ENCODE measurements at places on chromosomes 2 and 18.

DNA sequence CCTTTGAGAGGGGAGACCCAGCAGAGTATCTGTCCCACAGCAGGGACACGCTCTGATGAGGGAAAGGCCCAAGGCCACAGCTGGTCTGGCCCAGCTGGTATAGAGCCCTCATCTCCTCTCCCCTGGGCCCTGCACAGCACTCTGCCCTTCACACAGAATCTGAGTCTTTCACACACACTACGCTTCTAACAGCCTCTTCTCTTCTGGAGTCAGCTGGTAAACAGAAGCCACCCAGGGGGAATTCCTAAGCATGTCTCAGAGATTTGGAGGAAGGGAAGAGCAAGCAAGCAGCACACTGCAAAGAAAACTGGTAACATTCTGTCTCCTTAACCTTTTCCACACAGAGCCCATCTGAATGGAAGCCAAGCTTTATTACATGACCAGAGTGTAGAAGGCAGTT lies 121.1 kb upstream of the ACAA2 start:
- no peak for DNase-seq

DNA sequence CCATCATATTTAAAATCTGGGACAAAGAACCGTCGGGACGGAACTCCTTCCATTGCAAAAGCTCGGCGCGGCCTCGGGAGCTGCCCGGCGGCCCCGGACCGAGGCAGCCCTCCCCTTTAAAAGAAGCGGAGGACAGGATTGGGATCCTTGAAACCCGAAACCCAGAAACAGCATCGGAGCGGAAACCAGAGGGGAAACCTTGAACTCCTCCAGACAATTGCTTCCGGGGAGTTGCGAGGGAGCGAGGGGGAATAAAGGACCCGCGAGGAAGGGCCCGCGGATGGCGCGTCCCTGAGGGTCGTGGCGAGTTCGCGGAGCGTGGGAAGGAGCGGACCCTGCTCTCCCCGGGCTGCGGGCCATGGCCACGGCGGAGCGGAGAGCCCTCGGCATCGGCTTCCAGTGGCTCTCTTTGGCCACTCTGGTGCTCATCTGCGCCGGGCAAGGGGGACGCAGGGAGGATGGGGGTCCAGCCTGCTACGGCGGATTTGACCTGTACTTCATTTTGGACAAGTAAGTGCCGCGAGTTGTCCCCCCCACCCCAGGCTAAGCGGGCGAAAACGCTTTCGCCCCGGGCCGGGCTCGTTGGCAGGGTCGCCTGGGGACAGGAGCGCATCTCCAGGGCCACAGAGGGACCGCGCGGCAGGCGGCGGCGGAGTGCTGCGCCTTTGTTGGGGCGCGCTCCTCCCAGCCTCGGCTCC lies at the start of gene ANTXR1:
TSS of gene ANTXR1 (plus strand) at position 38 of the 698 bp plus-strand sequence. CDS start at position 359, 321 bp downstream.
- no peak for DNase-seq

DNA sequence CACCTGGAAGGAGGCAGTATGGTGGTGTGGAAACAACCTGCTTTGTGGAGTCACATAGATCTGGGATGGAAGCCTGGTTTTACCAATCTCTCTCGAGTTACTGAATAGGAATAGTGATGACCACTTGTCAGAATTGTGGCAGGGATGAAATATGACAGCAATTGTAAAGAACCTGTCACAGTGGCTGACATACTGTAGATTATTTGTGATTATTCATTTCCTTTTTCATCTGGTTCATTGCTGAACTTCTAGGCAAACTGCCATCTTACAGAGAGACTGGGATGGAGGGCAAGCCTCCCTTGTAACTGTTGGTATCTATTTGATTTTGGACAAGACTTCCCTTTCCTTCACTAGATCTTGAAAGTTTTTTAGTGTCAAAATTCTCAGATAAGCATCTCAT lies 42.0 kb downstream of the FMNL2 start:
- DNase-seq: no peak

DNA sequence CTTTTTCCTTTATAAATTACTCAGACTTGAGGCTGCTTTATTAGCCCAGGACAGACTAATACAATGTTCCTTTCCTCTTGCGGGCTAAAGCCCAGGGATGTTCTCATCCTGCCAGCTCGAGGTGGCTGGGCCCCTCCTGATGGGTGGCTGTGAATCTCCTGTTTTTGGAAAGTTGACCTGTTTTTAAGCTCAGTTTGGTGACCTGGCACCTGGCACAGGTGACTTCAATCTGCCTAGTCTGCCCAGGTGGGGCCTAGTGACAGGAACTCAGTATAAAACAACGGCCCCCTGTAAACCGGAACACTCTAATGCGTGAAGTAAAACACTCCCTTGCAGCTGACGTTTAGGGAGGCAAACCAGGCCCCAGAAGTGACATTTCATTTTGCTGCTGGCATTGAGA lies 92.7 kb upstream of the SNTG2 start:
- no peak for DNase-seq

- no peak for DNase-seq
These were observed 714 bp downstream of the RPIA start for GRCh38 chr2:88692187-88692586.

DNA sequence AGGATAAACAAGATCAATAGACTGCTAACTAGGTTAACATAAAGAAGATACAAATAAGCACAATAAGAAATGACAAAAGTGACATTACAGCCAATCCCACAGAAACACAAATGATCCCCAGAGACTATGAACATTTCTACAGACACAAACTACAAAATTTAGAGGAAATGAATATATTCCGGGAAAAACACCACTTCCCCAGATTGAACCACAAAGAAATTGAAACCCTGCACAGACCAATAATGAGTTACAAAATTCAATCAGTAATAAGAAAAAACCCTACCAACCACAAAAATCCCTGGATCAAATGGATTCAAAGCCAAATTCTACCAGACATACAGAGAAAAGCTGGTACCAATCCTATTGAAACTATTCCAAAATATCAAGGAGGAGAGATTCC lies 232.4 kb upstream of the RBMS1 start:
- DNase-seq: no peak

- no peak for DNase-seq
These were observed 149.2 kb downstream of the EVA1A start for GRCh38 chr2:75411574-75411973.

- DNase-seq: no peak
These were observed 24.6 kb downstream of the HYCC2 start for GRCh38 chr2:201046881-201047280.

DNA sequence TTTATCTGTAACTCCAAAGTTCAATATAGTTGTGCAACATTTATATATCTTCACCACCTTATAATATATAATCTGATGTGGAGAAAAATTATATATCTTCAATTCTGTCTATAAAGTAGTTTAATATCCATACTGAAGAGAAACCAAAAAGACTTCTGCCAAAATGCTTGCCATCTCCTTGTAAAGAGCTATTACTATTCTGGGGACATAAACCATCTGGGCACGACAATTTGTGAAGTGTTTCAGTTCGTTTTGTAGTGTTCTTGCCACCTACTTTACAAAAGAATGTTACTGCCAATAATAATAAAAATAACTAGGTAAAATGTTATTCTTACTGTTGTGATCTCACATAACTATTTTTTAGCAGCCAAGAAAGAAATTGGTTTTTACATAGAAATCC lies 45.1 kb downstream of the SCN1A start:
- DNase-seq: no peak

GRCh38 chr18:52288403-52289004 lies 51.5 kb upstream of the DCC start:
- no peak for DNase-seq

- DNase-seq: no peak
These were observed at the start of gene REG3G for GRCh38 chr2:79025421-79025820. Gene REG3G, plus strand, starts transcription at chr2:79025702. Its CDS starts 392 bp downstream, at chr2:79026094.

DNA sequence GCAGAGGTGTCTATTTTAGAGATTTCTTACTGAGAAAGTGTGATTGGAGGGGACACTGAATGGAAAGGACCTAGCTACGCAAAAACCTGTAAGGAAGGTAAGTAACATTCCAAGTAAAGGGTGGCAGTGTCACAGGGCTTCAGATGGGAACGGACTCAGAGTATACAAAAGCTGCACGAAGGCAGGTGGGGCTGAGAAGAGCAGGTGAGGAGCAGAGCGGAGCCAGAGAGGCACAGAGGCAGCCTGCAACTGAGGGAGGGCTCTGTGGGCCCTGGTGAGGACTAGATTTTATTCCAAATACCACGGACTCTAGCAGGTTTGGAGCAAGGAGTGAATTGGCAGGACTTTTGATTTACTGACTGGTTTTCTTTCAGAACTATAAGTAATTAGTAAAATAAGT lies 331.3 kb upstream of the PKDCC start:
- no peak for DNase-seq

DNA sequence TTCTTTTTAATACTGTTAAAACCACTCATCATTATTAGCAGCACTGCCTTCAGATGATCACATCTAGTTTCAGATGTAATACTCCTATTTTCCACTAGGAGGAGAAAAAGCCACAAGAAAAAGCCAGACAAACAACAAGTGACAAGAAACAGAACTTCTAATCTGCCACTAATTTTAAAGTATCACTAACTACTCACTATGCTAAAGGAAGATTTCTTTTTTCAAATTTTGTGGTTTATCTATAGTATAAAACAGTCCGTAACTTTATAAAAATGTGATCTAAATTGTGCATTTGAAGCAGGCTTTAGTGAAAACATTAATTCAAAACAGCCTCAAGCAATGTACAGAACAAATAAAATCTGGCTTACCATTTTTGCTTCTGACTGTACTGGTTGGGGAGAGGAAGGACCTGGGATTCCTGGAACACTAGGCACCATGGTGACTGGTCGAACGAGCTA lies 56.8 kb downstream of the ATF2 start:
- DNase-seq: no peak

DNA sequence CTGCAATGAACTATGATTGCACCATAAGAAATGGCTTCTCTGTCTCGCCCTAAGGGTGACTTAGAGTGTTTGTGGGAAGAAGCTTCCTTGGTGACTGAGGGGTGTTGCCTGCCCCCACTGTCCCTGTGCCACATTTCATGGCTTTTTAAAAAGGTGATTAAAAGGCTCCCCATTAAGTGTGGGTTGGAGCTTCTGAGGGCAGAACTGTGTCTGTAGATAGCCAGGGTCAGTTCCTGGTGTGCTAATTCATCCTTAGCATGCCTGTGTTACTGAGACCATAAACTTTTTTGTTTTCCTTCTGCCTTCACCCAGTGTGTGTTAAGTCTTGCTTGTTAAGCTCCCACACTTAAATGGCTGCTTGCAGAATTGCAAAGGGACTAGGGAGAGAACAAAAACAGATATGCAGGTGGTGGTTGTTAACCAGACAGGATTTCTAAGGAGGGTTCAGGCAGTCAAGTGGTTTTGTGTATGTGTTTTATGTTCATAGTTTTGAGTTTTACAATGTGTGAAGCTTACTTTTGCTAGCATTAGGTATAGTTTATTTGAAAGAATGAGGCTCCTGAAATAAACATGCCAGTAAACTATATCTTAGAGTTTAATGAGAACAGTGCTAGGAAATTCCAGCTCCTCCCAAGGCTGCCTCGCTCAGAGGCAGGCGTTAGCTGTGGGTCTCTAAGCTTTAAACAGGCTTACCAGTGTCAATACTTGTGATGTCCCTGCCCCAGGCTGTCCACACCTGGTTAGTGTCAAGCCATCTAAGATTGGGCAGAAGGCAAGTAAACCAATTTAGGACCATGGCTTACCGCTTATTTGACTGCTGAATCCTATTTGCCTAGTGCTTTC lies 14.5 kb downstream of the CERS6 start:
- DNase-seq: no peak

DNA sequence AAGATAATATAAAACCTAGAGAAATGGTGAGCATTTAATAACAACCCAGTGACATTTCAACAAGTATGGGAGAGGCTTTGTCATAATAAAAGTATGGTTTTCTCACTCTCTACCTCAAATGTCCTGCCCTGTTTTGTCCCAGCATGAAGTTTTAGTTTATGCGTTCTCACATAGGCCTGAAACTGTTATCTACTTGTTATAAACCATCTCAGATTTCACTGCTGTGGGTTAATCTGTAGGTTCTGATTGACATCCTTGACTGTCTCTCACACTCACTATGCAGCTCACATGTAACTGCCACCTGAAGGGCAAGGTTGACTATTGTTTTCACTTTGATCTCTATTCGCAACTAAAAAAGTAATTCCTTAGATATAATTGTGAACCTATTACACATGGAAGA lies 44.9 kb downstream of the ZEB2 start:
- DNase-seq: no peak

DNA sequence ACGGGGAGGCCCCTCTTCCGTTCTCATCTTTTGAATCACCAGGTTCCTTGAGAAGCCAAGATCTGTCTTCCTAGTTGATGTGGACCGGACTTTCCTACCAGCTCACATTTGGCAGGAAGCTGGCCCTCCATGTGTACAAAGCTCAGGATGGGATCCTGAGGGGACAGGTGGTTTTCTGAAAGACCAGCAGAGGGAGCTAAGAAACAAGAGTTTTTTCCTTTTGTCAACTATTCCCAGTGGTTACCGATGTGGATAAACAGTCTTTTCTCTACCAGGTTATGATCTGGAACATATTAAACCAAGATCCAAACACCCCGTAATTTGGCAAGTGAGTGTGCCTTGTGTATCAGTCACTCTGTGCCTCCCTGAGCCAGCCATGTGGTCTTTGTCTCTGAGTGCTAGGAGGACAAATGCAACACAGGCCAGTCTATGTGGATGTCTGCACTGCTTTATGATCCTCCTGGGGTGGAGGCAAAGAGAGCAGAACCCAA lies 25.1 kb upstream of the ARHGAP25 start:
- DNase-seq: no peak

DNA sequence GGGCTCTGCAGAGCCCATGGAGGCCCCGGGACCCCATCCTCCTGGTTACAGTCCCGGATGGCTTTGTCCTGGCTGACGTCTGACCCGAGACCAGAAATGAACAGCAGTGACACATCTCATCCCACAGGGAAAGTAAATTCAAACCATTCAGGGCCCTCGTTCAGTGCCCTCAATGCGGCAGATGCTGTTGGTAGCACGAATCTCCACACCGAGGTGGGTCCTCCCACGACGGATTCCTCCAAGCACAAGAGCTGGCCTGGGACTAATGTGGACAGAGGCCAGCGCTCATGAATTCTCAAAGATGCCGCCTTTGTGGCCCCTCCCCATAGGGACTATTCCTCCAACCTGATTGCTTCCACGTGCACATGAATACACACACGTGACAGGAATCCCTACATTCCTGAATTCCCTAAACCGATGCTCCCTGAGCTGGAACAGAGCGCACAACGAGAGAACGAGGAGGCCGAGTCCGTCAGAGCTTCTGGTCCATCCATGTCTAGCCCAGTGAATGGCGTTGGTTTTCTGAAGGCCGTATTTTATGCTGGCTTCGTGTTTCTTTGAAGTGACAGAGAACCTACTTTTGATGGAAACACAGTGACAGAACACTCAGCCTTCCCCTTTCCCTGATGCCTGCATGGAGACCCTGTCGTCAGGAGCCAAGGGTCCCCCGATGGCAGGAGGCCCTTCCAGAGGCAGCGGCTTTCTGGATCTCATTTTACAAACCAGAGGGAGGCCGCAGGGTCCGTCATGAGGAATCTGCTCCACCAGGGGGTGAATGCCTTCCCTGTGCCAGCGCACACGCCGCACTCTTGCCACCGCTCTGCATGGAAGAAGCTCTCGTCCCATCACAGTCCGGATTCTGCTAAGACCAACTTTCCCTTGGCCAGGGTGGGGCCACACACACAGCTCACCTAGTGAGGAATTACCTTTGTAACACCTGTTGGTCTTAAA lies 64.3 kb upstream of the SNTG2 start:
- no peak for DNase-seq

GRCh38 chr18:45066210-45066609 lies 385.5 kb downstream of the SETBP1 start:
- no peak for DNase-seq
